Renal cortex interstitium (tissue), 15 donors: ENCODE measurements at places on chromosomes 16 and 17. TPM values are rescaled to one million over a fixed set of nuclear protein-coding genes. Genes with fewer than 3 reads are reported as not detected.

GRCh38 chr16:70686376-70687101 is 686 bp upstream of the MTSS2 start:
- no peak for DNase-seq

- DNase-seq: no peak
Observed at GRCh38 chr17:6567528-6568183, 11.3 kb upstream of the PITPNM3 start.

KRT25 gene
- not detected for polyA plus RNA-seq

HES7 gene
- polyA plus RNA-seq: not detected

MYOCD gene
- 7.4 TPM for polyA plus RNA-seq

CACNA1H gene
- polyA plus RNA-seq: 30.5 TPM

DNA sequence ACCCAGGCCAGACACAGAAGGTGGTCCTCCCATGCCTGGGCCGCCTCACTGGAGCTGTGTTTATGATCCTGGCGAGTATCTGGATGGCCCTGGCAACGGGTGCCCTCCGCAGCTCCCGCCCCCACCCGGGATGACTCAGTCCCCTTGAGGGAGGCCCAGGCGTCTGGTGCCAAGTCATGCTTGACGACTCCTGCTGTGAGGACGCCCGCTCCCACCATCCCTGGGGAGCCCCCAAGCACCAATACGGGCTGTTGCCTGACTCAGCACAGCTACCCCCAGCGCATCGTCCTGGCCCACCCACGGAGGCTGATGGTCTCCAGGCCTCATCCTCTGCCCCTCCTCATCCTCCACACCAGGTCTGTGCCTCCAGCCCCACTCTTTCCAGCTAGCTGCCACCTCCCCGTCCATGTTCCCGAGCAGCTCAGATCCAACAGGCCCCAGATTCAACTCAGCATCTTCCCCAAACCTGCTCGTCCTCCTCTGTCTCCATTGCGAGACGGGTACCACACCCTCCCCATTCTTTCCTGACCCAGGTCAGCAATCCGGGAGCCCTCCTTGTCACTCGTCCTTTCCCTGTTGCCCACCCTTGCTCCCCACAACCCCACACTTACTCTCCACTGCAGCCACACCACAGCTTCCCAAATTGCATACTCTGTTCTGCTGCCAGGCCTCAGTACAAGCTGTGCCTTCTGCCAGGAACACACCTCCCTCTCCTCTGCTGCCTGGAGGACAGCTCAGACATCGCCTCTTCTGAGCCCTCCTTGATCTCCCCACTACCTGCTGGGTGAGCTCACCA is 2.6 kb downstream of the CAMKK1 start:
- no peak for DNase-seq

DNA sequence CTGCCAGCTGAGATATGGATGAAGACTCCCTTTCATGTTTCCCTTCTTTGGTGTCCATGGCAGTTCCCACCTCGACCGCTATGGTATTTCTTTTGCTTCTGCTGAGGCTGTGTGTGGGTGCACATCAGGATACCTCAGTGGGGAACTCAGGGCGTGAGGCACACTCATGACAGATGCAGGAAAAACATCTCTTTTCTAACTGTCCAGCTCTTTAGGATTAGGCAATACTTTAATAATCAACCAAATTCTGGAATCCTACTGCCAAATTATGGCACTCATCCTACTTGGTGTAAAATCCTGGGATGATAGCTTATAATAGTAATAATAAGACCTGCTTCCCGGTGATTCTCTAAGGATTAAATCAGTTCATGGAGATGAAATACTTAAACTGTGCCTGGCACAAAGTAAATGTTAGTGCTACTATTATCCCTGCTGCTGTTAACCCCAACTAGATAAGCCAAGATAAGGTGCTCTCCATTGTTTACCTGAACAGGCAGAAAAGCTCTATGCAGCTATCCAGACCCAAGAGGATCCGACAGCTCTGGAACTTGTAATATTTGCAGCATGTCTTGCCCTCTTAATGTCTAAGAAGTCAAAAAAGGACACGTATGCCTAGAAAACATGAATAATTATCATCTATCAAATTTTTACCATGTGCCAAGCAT is 543.3 kb downstream of the WWOX start:
- DNase-seq: no peak

DNA sequence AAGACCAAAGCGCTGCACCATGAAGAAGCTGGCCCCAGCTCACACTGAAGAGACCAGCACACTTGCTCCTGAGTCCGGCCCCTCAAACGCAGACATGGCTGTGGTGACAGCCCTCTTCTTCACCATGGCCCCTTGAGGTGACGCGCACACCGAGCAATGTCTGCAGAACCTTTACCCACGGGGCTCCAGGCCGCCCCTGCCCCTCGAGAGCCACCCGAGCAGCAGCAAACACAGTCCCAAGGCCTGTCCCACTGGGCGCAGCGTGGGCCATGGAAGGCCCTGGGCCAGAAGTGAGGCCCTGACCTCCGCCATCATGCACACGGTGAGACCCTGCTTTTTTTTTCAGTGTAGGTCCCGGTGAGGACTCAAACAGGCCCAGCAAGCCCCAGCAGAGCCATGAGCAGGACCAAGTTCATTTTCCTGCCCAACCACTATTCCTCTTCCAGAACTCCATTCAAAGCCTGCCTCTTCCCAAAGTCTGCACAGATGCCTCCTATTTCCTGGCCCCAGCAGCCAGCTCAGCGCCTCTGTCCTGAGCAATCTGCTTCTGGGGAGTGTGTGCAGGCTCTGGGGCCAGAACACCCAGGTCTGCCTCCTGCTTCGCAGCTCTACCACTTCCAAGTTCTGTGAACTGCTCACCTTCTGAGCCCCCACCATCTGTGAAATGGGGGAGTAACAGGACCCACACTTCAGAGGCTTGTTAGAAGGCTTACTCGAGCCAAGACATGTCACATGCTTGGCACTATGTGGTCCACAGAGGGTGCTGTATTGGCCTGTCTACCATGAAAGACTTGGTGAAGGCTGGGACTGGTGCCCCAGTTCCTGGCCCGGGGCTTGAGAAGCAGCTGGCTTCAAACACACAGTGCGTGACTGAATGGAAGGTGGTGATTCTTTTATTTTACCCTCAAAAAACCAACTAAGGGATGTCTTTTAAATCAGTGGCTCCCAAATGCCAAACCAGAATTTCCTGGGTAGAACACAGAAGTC is 35.7 kb upstream of the GSG1L start:
- no peak for DNase-seq

GRIN2C gene
- 0.16 TPM for polyA plus RNA-seq

GRCh38 chr17:31695456-31696090 is 163.5 kb downstream of the COPRS start:
- DNase-seq: no peak

CES5A gene
- not detected for polyA plus RNA-seq
